ENCODE measurements at places on chromosomes 11 and 22. TPM values are rescaled to one million over a fixed set of nuclear protein-coding genes. Genes with fewer than 3 reads are reported as not detected.

GRCh38 chr11:66619080-66619554 lies 2.7 kb downstream of the RBM14 start:
- peak overlapping the region; percentile 98 for H3K27ac ChIP-seq
- no peaks in the 10 kb centered on the region for H3K27me3 ChIP-seq
- no peaks in the 10 kb centered on the region for H3K36me3 ChIP-seq
- H3K4me3 ChIP-seq, result peak overlapping the region; percentile 97
- DNase-seq, result peak; percentile 74

- peak overlapping the region; percentile 38 for H3K27ac ChIP-seq
- H3K36me3 ChIP-seq, result peaks cover 39% of the 10 kb centered on the region
- no peaks in the 10 kb centered on the region for H3K27me3 ChIP-seq
- peaks cover 71% of the 10 kb centered on the region for H3K4me1 ChIP-seq
Measured at GRCh38 chr22:49866646-49867045, 13.0 kb downstream of the ZBED4 start.

GRCh38 chr22:44828193-44828592 lies 75.8 kb downstream of the ARHGAP8 start:
- H3K4me3 ChIP-seq, result no peak overlapping the region
- H3K36me3 ChIP-seq, result peaks cover 4% of the 10 kb centered on the region
- DNase-seq, result no peak

GRCh38 chr11:82234256-82234655 lies 499.4 kb downstream of the FAM181B start:
- no peak overlapping the region for H3K4me3 ChIP-seq
- no peaks in the 10 kb centered on the region for H3K36me3 ChIP-seq
- no peak for DNase-seq
- no peaks in the 10 kb centered on the region for H3K4me1 ChIP-seq
- no peak overlapping the region for H3K27ac ChIP-seq

GRCh38 chr22:32574411-32574810 lies 99.8 kb downstream of the FBXO7 start:
- no peak overlapping the region for H3K27ac ChIP-seq
- no peaks in the 10 kb centered on the region for H3K36me3 ChIP-seq
- no peak overlapping the region for H3K4me3 ChIP-seq

- DNase-seq, result no peak
- peak overlapping the region; percentile 29 for H3K4me3 ChIP-seq
- no peak overlapping the region for H3K27ac ChIP-seq
- peaks cover 14% of the 10 kb centered on the region for H3K4me1 ChIP-seq
- H3K27me3 ChIP-seq, result peaks cover 10% of the 10 kb centered on the region
- no peaks in the 10 kb centered on the region for H3K36me3 ChIP-seq
Measured at GRCh38 chr22:27799827-27800249, 1.7 kb downstream of the MN1 start.

- no peaks in the 10 kb centered on the region for H3K4me1 ChIP-seq
- no peak overlapping the region for H3K4me3 ChIP-seq
- peaks cover 49% of the 10 kb centered on the region for H3K27me3 ChIP-seq
- peaks cover 2% of the 10 kb centered on the region for H3K36me3 ChIP-seq
- H3K27ac ChIP-seq, result no peak overlapping the region
Measured at GRCh38 chr11:43619863-43620505, 60.6 kb upstream of the HSD17B12 start.

GRCh38 chr11:61473370-61474012 lies 35.1 kb upstream of the LRRC10B start:
- peaks cover 11% of the 10 kb centered on the region for H3K36me3 ChIP-seq
- H3K4me3 ChIP-seq, result no peak overlapping the region
- no peaks in the 10 kb centered on the region for H3K27me3 ChIP-seq
- H3K27ac ChIP-seq, result no peak overlapping the region
- peaks cover 6% of the 10 kb centered on the region for H3K4me1 ChIP-seq

DNA sequence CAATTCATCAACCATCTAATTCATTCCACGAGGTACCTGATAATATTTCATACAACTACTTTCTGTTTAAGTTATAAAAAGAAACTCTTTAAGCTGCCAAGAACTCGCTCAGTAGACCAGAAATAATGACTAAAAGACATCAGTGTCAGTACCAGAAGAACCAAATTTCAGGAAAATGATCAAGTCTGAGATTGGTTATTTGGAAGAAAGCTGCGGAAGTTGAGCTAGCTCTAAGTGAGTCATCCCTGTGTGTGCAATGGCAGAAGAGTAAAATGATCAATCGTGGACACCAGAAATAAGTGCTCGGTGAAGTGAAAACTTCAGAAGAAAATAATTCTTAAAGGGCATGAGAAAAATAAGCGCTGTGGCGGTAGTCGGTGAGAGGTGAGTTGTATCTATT lies 933.2 kb upstream of the CHORDC1 start:
- peaks cover 10% of the 10 kb centered on the region for H3K36me3 ChIP-seq
- no peaks in the 10 kb centered on the region for H3K27me3 ChIP-seq
- no peak overlapping the region for H3K27ac ChIP-seq
- no peak overlapping the region for H3K4me3 ChIP-seq
- no peaks in the 10 kb centered on the region for H3K4me1 ChIP-seq

DNA sequence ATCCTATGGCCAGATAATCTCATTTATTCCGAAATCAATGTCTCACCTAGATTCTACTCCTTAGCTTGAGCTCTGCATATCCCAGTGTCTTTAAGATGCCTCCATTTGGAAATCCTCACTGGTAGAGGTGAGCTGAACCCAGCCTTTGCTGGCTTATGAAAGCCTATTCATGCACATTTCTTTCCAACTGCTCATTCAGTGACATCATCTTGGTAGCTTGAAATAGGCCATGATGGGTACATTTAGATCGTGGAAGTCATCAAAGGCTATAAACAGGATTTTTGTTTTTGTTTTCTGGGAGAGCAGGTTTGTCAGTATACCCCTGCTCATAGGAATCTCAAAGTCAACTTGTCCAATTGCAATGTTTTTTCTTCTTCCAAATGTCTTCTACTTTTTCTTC lies 6.0 kb downstream of the NXPE1 start:
- no peaks in the 10 kb centered on the region for H3K36me3 ChIP-seq
- DNase-seq, result no peak
- no peak overlapping the region for H3K27ac ChIP-seq
- no peak overlapping the region for H3K4me3 ChIP-seq
- no peaks in the 10 kb centered on the region for H3K27me3 ChIP-seq
- H3K4me1 ChIP-seq, result no peaks in the 10 kb centered on the region

DNA sequence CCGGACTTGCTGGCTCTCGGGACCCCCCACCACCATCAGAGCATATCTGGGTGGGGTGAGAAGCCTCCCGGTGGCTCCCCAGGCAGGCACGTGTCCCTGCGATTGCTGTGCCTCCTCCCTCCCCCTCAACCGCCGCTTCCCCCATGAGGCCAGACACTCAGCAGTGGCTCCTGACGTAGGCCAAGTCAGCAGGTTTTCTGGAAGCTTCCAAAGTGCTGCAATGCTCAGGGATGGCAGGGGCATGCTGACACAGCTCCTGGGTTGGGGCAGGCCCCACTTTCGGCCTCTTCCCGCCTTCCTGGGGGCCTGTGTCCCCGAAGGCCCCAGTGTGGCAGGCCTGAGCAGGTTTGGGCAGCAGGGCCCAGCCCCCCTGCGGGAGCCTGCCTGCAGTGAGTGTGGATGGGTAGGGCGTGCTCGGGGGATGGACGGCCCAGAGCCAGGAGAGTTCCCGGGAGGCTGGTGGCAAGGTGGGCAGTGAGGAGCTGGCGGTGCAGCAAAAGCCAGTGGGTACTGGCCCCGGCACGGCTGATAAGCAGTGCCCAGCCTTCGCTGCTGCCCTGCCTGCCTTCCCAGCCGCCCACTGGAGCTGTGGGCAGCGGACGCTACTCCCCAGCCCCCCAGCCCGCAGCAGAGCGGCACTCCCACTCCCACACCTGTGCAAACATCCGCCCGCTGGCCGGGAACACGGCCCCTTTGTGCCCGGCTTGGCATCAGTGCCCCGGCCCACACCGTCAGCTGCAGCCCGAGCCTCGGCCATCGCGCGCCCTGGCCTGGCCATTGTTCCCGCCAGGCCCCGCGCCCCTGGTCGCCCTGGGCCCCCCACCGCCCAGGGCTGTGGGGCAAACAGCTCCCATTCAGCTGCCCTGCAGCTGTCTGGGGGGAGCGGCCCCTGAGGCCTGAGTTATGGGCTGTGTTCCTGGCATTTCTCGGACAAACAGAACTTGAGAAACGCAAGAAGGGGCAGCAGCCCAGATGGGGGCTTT lies 125.0 kb downstream of the KCNQ1OT1 start:
- no peaks in the 10 kb centered on the region for H3K4me1 ChIP-seq
- no peak overlapping the region for H3K27ac ChIP-seq
- DNase-seq, result no peak
- no peak overlapping the region for H3K4me3 ChIP-seq
- H3K27me3 ChIP-seq, result no peaks in the 10 kb centered on the region
- H3K36me3 ChIP-seq, result peaks cover 14% of the 10 kb centered on the region

Gene FGF4
- polyA plus RNA-seq, result not detected

Gene SEPTIN3
- not detected for polyA plus RNA-seq

Gene TST
- not detected for polyA plus RNA-seq

Gene HTR3B
- not detected for polyA plus RNA-seq

Gene GDPD4
- not detected for polyA plus RNA-seq

Gene PRR33
- polyA plus RNA-seq, result 0.06 TPM
